Psoas muscle (tissue), 8 donors: ENCODE measurements at places on chromosomes 12 and 14. TPM values are rescaled to one million over a fixed set of nuclear protein-coding genes. Genes with fewer than 3 reads are reported as not detected.
A peak's percentile ranks its signal among the peaks of the same experiment; 100 is the strongest.

GRCh38 chr12:123933214-123933613 lies 39.4 kb downstream of the CCDC92 start:
- DNase-seq, result no peak

The DENND5B gene
- total RNA-seq, result 23.7 TPM

GRCh38 chr12:54932691-54933090 lies 51.9 kb downstream of the TESPA1 start:
- no peak for DNase-seq

GRCh38 chr12:32650508-32650907 lies 28.6 kb upstream of the DNM1L start:
- DNase-seq, result no peak

DNA sequence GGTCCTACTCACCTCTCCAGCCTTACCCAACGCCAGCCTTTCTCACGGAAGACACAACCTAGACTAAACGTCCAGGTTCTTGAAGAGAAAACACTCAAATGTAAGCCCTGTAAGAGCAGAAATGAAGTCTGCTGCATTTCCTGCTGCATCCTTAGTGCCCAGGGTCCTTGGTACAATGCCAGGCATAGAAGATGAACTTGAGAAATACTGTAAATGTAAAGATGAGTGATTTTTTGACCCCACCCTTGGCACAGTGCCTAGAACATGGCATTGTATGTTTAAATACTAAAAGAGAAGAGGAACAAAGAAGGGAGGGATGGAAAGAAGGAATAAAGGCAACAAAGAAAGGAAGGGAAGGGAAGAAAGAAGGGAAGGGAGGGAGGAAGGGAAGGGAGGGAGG lies 514.6 kb downstream of the MED13L start:
- DNase-seq, result no peak

DNA sequence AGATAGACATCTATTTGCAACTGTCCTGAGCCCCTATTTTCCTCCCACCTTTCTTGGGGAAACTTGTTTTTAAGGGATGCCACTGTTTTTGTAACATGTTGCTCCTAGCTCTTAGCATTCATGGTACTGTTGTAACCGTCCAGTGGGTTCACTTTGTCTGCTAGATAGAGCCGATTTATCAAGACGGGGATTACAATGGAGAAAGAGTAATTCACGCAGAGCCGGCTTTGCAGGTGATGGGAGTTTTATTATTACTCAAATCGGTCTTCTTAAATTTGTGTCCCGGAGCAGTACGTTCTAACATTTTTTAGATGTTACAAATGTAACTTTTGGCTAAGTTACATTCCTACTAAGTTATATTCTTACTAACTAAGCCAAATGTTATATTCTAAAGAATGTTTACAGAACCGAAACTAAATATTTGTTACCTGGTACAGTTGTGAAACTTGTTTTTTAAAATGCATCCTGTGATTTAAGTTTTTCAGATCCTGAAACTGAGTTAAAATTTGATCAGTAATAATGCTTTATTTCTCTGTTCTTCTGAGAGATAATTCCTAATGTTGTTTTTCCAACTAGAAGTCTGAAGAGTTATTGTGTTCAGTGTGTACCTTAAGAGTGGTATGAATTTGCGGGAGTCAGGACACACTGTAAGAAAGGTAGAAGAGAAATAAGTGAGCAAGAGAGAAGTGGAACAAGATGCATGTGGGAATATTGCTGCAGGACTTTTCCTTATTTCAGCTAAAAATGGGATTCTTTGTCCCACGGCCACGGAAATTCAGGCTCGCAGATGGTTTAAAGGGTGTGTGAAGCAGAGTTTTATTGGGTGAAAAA lies 20.6 kb upstream of the CLEC2D start:
- DNase-seq, result no peak

GRCh38 chr12:110585231-110585799 lies 2.2 kb upstream of the PPTC7 start:
- no peak for DNase-seq

DNA sequence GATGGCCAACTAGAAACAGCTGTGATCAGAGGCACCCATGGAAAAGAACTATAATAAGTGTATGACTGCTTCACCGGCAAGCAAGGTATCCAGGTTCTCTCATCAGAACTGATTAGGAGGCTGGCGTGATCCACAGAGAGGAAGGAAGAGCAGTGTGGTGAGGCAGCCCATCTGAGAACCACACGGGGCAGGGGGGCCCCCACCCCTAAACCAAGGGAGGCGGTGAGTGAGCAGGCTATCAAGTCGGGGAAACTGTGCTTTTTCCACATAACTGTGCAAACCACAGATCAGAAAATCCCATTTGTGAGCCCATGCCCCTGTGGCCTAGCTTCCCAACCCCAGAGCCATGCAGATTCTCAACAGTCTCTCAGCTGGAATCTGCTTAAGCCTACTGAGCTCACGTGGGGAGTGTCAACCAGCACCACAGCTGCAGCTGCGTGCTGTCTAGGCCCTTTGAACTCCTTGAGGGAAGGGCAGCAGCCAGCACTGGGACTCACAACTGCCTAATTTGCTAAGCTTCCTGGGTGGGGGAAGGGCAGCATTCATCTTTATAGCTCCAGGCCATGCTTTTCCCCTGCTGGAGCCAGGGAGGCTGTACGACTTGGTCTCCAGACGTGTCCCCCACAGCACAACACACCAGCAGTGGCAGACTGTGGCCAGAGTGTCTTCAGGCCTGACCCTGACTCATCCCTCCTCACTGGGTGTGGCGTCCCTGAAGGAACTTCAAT lies 444.4 kb upstream of the ATP2B1 start:
- no peak for DNase-seq

DNA sequence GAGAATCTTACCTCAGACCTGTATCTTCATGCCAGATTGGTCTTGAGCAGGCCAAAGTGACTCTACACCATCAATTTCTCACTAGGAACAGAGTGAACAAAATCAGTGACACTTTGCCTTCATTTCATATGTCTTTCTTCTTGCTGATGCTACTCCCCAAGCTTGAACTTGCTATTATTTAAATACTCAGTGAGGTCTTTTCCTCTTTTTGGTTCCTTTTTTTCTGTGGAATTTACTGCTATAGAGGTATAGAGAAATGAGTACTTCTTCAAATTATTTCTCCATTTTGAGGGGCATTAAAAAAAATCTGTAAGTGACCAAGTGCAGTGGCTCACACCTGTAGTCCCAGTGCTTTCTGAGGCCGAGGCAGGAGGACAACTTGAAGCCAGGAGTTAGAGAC lies at the start of gene GPR33:
Gene GPR33, minus strand, starts transcription at position 154 of the 400 bp plus-strand sequence. CDS start 4,074 bp downstream, outside the sequence.
- no peak for DNase-seq

The RTN1 gene
- 0.73 TPM for total RNA-seq

GRCh38 chr12:45458238-45458637 lies 242.3 kb downstream of the ANO6 start:
- no peak for DNase-seq

DNA sequence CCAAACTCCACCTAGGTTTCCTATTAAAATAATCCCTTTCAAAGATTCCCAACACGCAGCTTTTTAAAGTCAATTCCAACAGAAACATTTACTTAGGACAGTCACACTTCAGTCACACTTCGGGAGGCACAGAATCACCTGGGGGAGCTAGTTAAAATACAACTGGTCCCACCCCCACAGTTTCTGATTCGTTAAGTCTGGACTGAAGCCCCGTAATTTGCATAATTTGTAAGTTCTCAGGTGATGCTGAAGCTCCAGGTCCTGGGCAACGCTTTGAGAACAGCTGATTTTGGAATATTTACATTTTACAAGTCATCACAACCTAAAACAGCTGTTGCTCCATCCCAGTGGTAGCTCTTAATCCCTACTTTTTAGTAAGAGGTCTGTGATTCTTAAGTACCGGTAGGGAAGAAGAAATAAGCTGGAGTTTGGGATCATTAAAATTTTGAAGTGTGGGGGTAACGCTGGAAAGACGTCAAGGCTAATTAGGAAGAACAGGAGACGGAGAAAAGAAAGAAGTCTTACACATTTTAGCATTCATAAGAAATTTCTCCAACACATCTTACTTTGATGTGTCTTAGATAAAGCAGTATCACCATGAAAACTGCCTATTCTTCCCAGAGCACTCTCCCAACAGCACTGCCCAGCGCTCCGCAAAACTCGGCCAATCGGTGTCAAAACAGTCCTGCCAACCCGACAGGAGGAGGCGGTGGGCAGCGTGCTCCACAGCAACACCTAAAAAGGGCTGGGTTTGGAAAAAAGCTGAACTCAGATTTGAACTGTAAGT lies 1.1 kb downstream of the IPO8 start:
- DNase-seq, result peak; percentile 29

DNA sequence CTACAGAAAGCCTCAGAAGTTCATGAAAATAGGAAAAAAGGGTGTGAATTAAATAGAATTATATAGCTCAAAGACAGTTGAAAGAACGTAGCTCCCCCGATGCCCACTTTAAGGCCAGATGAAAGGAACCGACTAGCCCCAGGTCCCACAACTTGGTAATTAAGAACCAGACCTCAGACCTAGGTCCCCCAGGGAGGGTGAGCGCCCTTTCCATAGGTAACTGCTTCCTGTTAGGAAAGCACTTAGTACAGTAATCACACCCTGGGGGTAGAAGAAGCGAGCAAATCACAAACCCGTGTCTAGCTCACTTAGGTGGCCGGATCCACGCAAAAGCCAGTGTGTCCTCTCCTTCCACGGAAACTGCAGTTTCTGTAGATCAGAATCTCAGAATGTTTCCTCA lies 77.1 kb downstream of the PLXNC1 start:
- DNase-seq, result no peak
